ENCODE measurements at places on chromosomes 5 and 9. TPM values are rescaled to one million over a fixed set of nuclear protein-coding genes. Genes with fewer than 3 reads are reported as not detected.

NDOR1 gene
- 4.9 TPM for total RNA-seq

LPCAT1 gene
- total RNA-seq: 31.2 TPM

- DNase-seq: peak; percentile 71
Measured at GRCh38 chr9:129962889-129963703, 79.9 kb downstream of the FNBP1 start.

- no peak for DNase-seq
Measured at GRCh38 chr5:111472579-111472978, 39.8 kb downstream of the STARD4 start.

Measured in H4 (cell line).